ENCODE measurements at places on chromosomes 4 and X. TPM values are rescaled to one million over a fixed set of nuclear protein-coding genes. Genes with fewer than 3 reads are reported as not detected.

Gene RAB33A
- not detected for total RNA-seq

Gene SORBS2
- total RNA-seq: 8.5 TPM

Gene PPM1K
- 10.2 TPM for total RNA-seq

Gene TMEM255A
- total RNA-seq: 0.40 TPM

Gene ZCCHC18
- total RNA-seq: 0.51 TPM

Gene FAT4
- 5.5 TPM for total RNA-seq

Gene SYTL4
- total RNA-seq: 1.0 TPM

Gene DCAF12L1
- total RNA-seq: not detected

Gene MAGEA6
- total RNA-seq: not detected

Gene SOX3
- not detected for total RNA-seq

Gene CT83
- total RNA-seq: not detected

Gene SERTM2
- total RNA-seq: not detected

GRCh38 chr4:13989501-13989900 lies 362.0 kb upstream of the BOD1L1 start:
- peak; percentile 46 for DNase-seq

- no peak for DNase-seq
These were observed 100.2 kb downstream of the PDLIM5 start for GRCh38 chr4:94551643-94552564.

GRCh38 chrX:130676861-130677260 lies 226.1 kb downstream of the ENOX2 start:
- DNase-seq: no peak

GRCh38 chr4:180304321-180304720 lies 1938.9 kb upstream of the TENM3 start:
- DNase-seq: no peak

DNA sequence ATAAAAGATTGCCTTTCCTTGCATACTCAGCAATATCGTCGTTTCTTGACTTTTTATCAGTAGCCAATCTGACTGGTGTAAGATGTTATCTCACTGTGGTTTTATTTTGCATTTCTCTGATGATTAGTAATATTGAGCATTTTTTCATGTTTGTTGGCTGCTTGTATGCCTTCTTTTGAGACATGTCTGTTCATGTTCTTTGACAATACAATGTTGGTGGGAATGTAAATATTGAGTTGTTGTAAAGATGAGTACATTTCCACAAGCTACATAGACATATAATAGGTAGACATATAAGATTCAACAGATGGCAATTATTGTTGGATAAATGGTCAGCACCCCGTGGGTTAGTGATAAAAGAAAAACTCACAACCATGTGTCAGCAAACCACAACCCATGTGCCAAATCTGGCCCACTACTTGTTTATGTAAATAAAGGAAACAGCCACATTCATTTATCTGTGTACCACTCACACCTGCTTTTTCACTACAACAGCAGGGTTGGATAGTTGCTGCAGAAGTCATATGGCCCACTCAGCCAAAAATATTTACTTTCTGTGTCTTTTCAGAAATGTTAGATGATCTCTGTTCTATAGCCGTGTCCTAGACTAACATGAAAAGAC lies 153.1 kb upstream of the VCX start:
- DNase-seq: peak; percentile 61

DNA sequence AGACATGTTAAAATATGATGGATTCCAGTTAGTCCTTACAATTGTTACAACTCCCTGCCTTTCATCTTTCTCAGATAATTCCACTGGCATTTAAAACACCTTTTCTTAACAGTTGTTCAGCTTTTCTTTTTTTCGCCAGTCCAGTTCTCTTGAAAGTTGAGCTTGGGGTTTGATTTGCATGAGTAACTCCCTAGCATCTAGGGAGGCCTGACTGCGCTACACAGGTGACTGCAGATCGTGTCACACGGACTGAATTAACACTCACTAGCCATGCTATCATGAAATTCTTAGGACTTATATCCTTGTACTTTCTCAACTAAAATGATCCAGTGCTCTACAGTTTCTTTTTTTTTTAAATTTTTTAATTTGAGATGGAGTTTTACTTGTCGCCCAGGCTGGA lies 69.8 kb downstream of the ARHGAP24 start:
- no peak for DNase-seq

GRCh38 chrX:7146020-7146702 lies 1.4 kb upstream of the STS start:
- DNase-seq: no peak

DNA sequence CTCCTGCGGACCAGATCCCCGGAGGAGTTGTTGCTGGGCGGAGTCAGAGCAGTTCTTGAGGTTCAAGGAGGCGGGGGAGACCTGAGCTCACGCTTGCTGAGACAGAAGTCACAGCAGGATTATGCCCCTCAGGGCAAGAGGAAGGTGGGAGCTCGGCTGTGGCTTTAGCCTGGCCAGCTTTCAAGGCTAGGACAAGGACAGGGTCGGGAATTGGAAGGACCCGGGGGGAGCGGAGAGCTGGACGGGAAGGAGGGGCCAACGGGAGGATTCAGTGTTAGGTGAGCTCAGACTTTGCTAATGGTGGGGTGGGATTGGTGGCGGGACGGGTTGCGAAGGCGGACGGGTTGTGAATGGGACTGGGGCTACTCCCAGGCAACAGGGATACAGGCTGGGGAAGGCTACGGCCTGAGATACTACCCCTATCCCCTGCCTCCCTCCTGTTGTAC lies at the start of gene RIBC1:
Gene RIBC1, plus strand, starts transcription at position 13 of the 446 bp plus-strand sequence. CDS start 3,404 bp downstream, outside the sequence.
- no peak for DNase-seq

DNA sequence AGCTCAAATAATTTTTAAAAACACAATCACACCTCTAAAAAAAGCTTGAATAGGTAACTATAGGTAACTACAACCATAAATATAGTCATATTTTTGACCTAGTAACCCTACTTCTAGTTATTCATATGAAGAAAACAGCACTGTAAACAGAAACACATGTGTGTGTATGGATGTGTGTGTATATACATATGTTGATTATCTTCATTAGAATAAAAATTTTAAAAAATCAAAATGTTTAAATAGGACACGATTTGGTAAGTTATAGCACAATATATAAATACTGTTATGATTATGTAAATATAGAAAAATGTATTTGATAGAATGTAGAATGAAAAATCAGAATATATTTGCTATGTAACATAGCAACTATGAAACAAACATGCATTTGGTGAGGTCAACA lies 258.1 kb upstream of the GK2 start:
- no peak for DNase-seq

GRCh38 chr4:145891958-145892357 lies 46.7 kb downstream of the ZNF827 start:
- DNase-seq: no peak

DNA sequence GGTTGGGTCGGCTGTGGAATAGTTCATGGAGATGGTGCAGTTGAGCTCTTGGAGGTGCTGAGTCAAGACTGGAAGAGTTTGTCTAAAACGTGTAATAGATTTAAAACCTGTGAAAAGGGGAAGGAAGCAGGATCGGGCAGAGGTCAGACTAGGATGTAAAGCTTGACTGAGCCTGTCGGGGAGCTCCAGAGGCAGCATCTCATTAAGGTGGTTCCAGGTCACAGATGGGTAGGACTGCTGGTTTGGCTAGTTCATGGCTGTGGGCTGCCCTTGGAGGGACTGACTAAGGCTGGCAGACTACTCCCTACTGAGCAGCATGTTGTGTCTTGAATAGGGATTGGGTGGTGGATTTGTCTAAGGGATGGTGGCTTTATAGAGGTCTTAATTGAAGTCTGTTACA lies 28.4 kb upstream of the WDR1 start:
- no peak for DNase-seq

DNA sequence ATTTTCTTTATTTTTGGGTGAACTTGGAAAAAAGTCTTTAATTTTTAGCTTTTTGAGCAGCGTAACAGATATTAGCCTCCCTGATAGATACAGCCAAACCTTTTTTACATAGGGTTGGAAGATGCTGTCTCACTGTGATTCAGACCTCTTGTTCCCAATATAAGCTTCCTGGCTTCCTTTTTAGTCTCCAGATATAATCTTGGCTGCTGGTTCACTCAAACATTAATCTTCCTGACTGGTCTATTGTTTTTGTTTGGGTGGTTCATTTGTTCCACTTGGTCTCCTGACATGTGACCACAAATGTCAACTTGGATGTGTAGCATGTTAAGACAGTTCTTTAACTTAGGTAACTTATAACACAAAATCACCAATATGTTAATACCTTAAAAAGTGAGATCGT lies 23.0 kb downstream of the RPA4 start:
- DNase-seq: peak; percentile 8

GRCh38 chrX:17525762-17526555 lies 151.0 kb downstream of the NHS start:
- DNase-seq: no peak

DNA sequence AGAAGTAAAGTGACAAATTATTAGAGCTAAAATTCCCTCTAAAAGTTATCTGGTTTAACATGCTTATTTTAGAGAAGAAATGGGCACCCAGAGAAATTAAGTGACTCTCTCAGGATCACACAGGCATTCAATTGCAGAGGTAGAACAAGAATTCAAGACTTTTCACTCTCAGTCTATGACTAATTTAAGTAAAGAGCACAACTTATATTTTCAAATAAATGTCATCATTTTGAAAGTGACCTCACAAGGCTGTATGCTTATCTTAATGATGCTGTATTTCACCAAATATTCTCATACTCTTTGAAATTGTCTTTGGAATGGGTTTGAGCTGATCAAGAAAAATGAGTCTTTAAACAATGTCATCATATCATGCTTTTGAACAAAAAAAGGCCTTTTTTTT lies 15.3 kb downstream of the GPR174 start:
- DNase-seq: no peak

- DNase-seq: no peak
These were observed 99.0 kb upstream of the DUSP21 start for GRCh38 chrX:44744799-44745198.

DNA sequence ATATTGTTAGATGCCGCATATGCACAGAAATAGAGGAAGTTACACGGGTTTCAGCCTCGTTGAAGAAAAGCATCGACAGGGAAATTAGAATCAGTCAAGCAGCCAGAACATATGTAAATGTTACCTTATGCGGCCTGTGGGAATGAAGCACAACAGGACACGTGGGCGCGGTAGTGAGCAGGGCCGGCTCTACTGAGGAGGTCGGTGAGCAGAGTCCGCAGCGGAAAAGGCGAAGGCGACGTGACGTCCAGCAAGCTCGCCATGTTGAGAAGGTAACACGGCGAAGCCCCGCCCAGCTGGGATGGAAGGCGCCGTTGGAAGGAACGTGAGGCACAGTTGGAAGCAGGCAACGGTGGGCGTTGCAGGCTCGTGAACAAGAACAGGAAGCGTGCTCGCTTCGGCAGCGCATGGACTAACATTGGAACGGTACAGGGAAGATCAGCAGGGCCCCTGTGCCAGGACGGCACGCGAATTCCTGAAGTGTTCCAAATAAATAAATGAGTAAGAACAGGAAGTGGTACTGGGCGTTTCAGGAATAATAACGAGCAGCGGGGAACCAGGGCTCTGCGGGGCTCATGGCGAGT lies 54.6 kb downstream of the MTNR1A start:
- no peak for DNase-seq

- peak; percentile 6 for DNase-seq
These were observed 136.2 kb downstream of the SHROOM4 start for GRCh38 chrX:50677789-50678188.

GRCh38 chrX:80285131-80285773 lies 135.0 kb upstream of the TENT5D start:
- DNase-seq: peak; percentile 19

GRCh38 chr4:37602454-37603069 lies 83.6 kb downstream of the RELL1 start:
- no peak for DNase-seq

DNA sequence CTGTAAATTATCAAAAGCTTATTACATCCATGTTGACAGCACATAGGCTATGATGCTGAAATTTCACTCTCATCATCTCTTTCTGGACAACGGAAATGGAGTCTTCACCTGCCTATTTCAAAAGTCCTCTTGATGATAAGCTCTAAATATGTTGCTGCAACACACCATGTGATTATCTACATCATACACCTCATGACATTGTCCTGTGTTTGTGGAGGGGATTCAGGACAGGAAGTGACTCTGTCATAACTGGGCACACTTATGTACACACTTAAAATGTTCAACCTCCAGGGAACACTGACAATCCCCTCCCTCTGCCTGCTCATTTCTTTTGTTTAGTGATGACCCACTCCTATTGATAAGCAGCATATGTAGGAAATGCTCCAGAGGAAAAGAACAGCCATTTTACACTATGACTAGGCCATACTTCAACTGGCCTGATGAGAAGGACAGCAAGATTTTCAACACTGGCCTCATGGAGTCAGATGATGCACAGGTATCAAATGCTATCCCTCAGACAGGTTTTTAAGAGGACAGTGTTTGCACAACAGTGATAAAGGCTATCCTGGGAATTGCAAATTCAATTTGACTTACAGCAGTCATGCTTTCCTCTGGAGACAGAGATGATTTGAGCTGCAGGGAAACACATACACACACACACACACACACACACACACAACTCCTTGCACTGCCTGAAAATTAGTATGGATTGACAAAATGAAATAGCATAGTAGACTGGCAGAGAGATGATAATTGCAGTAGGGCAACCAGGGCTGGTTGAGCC lies 163.3 kb upstream of the RASGEF1B start:
- DNase-seq: no peak

- no peak for DNase-seq
These were observed 223.7 kb upstream of the FAT4 start for GRCh38 chr4:125091101-125091500.

GRCh38 chrX:50818986-50819385 lies 5.0 kb upstream of the SHROOM4 start:
- DNase-seq: no peak

- no peak for DNase-seq
These were observed 218.4 kb downstream of the STIM2 start for GRCh38 chr4:27078934-27079455.

DNA sequence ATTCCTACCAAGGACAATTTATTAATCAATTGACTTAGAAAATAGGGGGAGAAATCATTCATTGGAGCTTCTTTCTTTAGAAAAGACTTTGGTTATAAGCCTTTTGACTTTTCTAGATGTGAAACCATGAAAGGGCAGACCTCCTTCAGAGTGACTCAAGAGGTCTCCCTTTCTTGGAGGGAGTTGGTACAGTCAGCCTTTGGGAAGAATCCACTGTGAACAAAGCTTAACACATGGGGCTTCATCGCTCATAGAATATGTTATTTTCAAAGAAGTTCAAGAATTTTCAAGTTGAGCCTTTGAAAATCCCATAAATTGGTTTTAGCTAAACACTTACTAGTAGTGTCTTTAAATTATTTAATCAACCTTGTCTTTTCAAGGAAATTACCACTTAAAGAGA lies 28.0 kb downstream of the RIPPLY1 start:
- DNase-seq: no peak

GRCh38 chrX:915427-916229 lies 285.0 kb downstream of the SHOX start:
- no peak for DNase-seq

Measured in mammary epithelial cell (primary cell).